ENCODE measurements at places on chromosomes 5 and 9.

- DNase-seq: no peak
Observed at GRCh38 chr9:15831384-15831783, 278.5 kb downstream of the CCDC171 start.

- no peak for DNase-seq
Observed at GRCh38 chr5:129204525-129204924, 110.0 kb downstream of the ISOC1 start.

GRCh38 chr9:36897019-36897418, 137.0 kb downstream of the PAX5 start:
- no peak for DNase-seq

DNA sequence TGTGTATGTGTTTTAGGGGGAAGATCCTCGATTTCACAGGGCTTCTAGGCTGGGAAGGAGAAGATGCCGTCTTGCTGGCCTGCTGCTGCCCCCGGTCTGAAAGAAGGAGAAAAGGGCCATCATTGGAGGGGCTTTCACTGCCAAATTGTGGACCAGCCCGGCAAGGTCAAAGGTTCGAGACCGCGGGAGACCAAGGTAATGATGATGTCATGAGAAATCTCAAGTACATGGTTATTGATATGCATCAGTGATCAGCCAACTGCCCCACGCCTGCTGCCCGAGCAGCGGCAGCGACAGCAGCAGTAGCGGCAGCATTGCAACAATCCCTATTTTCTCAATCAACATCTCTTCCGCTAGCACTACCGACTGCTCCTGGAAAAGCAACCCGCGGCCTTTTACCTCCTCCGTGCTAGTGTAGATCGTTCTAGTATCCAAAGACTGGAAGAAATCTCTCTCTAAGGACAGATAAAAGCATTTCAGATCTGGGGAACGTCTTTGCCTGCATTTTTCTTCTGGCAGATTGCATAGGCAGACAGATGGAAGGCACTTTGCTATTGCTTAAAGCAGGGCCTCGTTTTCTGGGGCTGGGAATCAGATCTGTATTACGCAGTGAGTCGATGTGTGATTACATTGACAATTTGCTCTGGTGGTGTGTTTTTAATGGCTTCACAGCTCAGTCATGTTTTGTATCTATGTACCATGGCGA, 215.3 kb downstream of the MEF2C start:
- DNase-seq: peak; percentile 34

DNA sequence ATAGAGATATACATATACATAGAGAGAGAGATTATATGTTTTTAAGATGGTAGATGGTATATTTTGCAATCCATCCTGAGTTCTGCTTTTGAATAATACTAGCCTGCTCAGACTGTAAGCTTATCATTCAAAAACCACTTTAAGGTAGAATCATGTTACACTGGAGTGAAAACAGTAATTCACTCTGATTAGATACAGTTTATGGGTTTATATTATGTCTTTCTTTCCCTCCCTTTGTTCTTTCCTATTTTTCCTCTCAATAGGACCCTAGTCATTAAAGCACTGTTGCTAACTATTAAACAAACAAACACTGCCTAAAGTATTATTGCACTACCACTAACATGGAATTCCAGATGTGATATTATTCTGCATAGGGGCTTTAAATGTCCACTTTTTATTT, 202.0 kb downstream of the ADAMTSL1 start:
- DNase-seq: no peak

- no peak for DNase-seq
Observed at GRCh38 chr9:123465304-123465703, 109.3 kb downstream of the CRB2 start.

DNA sequence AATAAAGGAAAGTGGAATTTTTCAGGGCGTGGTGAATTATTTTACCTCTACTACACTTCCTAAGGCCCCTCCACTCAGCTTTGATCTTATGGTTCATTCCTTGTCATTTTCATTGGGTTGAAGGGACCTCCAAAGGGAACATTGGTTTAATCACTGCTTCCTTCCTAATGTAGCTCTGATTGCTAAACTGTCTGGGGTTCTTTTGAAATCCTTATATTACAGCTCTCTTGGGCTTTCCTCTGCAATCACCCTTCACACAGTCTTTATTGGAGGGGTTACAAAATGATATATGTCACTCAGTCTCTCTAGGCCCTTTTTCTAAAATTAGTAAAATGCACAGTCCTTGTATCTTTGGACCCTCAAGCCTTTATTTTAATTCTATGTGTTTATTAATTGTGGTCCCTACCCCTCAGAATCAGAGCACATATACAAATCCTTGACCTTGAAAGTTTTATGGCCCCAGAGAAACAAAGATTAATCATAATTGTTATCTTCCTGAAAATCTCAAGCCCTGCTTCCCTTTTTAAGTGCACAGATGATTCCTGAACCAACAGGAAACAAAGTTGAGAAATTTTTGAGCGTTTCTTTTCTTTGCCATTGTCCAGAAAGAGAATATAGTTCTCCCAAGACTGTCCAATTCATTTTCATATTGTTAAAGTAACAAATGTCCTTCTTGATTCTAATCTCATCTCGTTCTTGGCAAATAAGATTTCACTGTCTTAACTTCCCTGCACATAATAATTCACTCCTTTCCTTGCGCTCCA, 330.0 kb downstream of the ARRDC3 start:
- no peak for DNase-seq

GRCh38 chr5:169576181-169576598, 7.4 kb upstream of the SPDL1 start:
- DNase-seq: no peak

DNA sequence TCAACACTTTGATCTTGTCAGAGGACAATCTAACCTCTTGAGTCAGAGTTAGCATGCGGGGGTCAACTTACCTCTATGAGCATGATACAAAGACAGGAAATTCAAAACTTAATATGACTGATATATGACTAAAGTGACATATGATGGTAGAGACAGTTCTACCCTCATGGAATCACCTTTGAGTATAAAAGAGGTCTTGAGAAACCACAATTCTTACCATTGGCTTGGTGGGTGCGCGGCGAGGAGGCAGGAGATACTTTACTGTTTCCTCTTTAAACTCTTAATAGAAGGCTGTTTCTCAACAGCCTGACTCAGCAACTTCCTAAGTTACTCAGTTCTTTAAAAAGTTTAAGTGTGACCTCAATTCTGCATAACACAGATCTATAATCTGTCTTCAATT, 372.8 kb downstream of the KIAA0825 start:
- no peak for DNase-seq

DNA sequence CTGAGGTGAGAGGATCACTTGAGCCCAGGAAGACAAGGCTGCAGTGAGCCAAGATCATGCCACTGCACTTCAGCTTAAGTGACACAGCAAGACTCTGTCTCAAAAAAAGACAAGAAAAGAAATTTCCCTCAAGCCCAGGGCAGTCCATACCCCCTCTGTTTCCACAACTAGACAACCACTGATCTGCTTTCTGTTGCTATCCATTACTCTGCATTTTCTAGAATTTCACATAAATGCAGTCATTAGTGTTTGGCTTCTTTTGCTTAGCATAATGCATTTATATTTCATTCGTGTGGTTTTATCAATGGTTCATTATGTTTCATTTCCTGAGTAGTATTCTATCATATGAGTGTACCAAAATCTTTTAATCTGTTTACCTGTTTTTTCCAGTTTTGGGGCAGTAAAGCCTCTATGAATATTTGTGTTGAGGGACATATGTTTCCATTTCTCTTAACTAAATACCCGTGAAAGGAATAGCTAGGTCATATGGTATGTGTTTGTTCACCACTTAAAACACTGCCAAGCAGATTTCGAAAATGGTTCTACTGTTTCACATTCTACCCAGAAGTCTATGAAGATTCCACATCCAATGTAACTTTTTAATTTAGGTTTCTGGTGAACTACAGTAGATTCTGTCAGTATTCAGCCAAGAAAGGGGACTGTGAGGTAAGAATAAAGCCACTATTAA, 271.8 kb downstream of the ZNF608 start:
- no peak for DNase-seq

Measured in NCI-H510A treated with DMSO at 0.1 percent for 48 hours (cell line).